ENCODE measurements at places on chromosomes 5 and 9.
A peak's percentile ranks its signal among the peaks of the same experiment; 100 is the strongest.

DNA sequence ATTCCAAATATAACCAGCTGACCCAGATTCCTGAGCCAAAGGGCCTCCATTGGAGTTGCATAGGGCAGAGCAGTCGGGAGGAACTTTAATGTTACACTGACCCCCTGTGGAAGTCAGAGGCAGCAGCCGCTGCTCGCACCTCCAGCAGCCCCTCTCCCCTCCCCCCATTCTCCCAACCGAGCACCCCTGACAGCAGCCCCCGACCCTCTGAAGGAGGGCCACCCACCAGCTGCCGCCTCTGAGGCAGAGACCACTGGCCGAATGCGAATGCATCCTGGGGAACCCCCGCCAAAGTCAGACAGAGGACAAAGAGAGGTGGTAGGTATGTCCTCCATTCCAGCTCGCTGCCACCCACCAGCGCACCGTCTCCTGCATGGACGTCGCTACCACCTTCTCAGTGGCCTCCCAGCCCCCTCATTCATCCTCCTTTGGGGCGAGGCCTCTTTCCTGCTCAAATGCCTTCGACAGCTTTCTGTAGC is 231.0 kb downstream of the CDK5RAP2 start:
- peak; percentile 66 for DNase-seq

DNA sequence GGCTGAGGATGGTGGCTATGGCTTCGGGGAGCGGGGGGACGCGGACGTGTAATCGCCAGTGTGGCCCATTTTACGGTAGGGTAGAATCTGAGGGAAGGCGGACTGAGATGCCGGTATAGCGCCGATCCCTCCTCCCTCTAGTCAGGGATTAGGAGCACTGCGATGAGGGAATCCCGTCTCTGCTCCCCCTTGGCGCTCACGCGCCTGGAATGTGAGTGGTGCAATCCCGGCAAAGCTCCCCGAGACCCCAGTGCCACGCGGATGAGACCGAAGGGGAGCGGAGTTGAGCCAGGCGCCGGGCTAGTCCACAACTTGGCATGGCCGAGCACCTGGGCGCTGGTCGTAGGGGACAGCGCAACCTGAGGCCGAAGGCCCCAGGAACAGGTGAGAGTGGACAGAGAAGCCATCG is 2.2 kb downstream of the NPR3 start:
- DNase-seq = no peak

DNA sequence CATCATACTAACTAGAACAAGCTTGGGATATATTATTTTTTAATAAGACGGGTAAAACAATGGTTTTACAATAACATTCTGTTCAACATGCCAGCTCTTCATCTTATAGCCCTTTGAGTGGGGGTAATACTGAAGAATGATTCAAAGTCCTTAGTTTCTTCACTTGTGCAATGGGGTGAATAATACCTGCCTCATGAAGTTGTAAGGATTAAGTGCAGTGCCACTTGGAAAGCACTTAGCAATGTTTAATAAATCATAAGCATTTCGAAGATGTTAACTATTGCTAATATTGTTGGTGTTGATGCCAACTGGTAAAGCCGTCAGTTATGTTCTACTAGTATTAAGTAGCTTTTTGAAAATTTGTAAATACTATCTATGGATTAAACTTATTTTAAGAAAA is 38.0 kb downstream of the TNPO1 start:
- DNase-seq = no peak

DNA sequence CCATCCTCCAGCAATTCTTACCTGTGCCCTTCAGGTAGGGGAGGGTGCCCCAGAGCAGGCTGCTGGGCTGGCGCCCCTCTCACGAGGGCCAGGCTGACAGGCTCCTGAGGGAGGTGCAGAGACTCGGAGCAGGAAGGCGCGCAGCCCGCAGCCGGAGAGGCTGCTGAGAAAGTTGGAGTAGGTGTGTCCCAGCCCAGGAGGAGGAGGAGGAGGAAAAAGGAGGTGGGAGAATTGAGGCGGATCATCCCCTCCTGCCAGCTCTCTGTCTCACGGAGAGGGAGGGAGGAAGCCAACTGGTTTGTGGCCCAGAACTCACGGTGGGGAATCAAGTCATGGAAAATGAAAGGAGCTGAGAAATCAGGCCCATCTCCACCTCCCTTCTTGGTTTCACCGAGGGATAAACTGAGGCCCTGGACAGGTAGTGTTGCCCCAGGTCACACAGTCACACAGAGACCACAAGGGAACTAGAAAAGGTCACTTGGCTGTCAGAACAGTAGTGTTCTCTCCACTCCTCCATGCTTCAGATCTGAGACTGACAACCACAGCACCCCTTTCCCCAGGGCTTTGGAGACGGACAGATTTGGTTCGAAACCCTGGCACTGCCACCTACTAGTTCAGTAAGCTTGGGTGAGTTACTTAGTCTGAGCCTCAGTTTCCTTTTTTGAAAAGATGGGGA is at the start of gene FAT2:
FAT2 (minus strand) TSS at position 188 of the 676 bp plus-strand sequence. CDS start 22,400 bp downstream, outside the sequence.
- no peak for DNase-seq

- DNase-seq = no peak
Observed at GRCh38 chr9:119781886-119782285, 412.7 kb upstream of the BRINP1 start.

DNA sequence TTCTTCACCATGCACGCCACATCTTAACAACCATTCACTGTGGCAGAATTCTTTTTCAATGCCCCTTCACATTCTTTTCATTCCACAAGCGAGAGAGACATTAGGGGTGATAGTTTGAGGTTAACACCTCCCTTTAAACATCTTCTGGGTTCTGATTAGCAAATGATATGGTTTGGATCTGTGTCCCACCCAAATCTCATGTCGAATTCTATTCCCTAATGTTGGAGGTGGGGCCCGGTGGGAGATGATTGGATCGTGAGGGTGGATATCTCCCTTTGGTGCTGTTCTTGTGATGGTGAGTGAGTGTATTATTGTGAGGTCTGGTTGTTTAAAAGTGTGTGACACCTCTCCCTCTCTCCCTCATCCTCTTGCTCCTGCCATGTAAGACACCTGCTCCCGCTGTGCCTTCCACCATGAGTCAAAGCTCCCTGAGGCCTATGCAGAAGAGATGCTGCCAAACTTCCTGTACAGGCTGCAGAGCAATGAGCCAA is 46.1 kb upstream of the RAI14 start:
- no peak for DNase-seq

DNA sequence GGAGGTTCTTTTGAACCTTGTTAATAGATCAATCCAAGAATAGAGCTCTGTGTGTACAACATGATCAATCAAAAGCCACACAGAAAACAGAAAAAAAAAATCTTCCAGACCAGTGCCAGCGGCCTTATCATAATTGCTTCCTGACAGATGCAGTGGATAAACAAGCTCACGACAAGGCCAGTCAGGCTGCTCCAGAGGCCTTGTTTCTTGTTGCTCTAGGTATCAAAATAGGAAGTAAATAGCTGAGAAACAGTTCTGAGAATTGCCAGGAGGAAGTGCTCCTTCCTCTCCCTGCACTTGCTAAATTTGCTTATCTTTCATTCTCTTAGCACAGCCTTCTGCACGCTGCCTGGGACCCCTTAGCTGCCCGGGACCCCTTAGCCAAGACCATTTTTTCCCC is 199.0 kb upstream of the TARS1 start:
- DNase-seq = no peak

Measured in HAP-1 (cell line).